HT-29 (cell line): ENCODE measurements at places on chromosomes 1 and 21. TPM values are rescaled to one million over a fixed set of nuclear protein-coding genes. Genes with fewer than 3 reads are reported as not detected.

The FHAD1 gene
- 0.15 and 0.63 TPM in 2 replicates for total RNA-seq

The HAO2 gene
- not detected in 2 replicates for total RNA-seq

The NUP210L gene
- not detected in 2 replicates for total RNA-seq

The GAS5 gene
- total RNA-seq, result 283 TPM in 2 replicates

The CD5L gene
- not detected in 2 replicates for total RNA-seq

The MFSD2A gene
- total RNA-seq, result 13.7 and 15.4 TPM in 2 replicates

The TEDDM1 gene
- not detected in 2 replicates for total RNA-seq

The SPRR2E gene
- not detected in 2 replicates for total RNA-seq

The GNAT2 gene
- total RNA-seq, result not detected in 2 replicates

The CACNA1E gene
- total RNA-seq, result not detected in 2 replicates

The AXDND1 gene
- total RNA-seq, result not detected in 2 replicates

The KCNE2 gene
- 0.71 TPM in 1 of 2 replicates, not detected in the other for total RNA-seq

The ZFP69 gene
- total RNA-seq, result 0.20 and 0.37 TPM in 2 replicates

The NPPB gene
- total RNA-seq, result not detected in 2 replicates

The TCEANC2 gene
- total RNA-seq, result 1.2 and 2.0 TPM in 2 replicates

The MMEL1 gene
- total RNA-seq, result 21.3 and 23.0 TPM in 2 replicates

The PRRX1 gene
- not detected in 2 replicates for total RNA-seq

The LCE6A gene
- not detected in 2 replicates for total RNA-seq

The PRDX6 gene
- total RNA-seq, result 107 and 112 TPM in 2 replicates

The PTAFR gene
- total RNA-seq, result 0.52 and 0.56 TPM in 2 replicates

The PCAT6 gene
- total RNA-seq, result not detected in 2 replicates

The ITLN1 gene
- total RNA-seq, result not detected in 2 replicates

The RBM15 gene
- total RNA-seq, result 60.8 and 67.9 TPM in 2 replicates

The KCTD3 gene
- total RNA-seq, result 19.8 and 20.8 TPM in 2 replicates

The CELA2B gene
- not detected in 2 replicates for total RNA-seq

The ANKRD35 gene
- total RNA-seq, result 0.29 and 0.46 TPM in 2 replicates

The BMP8A gene
- 0.05 TPM in 1 of 2 replicates, not detected in the other for total RNA-seq
